ENCODE measurements at places on chromosomes 5 and 9.

GRCh38 chr9:96784021-96784420 is 6.1 kb upstream of the ZNF510 start:
- DNase-seq: no peak

GRCh38 chr9:20990867-20991266 is 40.6 kb downstream of the HACD4 start:
- DNase-seq: peak; percentile 83

DNA sequence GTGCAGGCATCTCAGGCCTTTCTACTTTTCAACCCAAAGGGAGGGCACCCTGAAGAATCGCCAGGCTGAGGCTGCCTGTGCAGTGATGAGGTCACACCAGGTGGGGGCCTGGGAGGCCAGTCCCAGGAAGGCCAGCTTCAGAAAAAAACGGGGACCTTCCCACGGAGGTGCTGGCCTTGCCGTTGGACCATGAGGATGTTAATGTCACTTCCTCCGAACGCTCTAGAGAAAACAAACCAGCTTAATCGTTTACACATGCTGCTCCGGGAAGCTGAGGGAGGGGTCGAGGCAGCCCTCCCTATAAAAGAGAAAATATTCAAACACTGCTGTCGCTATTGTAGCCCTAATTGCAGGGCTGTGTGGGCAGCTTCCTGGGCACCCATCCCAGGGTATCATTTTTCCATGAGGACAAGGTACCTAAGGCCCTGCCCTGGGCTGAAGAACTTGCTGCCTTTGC is 27.0 kb downstream of the PTGES start:
- DNase-seq: no peak

DNA sequence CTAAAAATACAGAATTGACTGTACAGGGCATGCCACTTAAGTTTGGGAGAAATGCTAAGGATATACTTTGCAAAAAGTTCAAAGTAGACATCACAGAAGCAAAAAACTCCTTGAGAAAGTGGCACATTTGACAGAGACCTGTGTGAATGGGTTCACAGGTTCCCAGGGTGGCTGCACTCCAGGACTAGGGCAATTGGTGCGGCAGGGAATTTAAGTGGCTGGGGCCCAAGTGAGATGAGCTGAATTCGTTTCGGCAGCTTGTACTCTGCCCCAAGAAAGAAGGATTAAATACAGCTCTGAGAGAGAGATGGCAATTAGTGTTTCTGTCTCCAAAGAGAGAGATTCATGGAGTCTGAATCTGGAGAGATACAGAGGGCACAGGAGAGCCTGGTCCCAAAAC is 280.1 kb downstream of the FBXL17 start:
- no peak for DNase-seq

- DNase-seq: peak; percentile 48
These were observed 761 bp downstream of the CCT5 start for GRCh38 chr5:10250806-10251276.

DNA sequence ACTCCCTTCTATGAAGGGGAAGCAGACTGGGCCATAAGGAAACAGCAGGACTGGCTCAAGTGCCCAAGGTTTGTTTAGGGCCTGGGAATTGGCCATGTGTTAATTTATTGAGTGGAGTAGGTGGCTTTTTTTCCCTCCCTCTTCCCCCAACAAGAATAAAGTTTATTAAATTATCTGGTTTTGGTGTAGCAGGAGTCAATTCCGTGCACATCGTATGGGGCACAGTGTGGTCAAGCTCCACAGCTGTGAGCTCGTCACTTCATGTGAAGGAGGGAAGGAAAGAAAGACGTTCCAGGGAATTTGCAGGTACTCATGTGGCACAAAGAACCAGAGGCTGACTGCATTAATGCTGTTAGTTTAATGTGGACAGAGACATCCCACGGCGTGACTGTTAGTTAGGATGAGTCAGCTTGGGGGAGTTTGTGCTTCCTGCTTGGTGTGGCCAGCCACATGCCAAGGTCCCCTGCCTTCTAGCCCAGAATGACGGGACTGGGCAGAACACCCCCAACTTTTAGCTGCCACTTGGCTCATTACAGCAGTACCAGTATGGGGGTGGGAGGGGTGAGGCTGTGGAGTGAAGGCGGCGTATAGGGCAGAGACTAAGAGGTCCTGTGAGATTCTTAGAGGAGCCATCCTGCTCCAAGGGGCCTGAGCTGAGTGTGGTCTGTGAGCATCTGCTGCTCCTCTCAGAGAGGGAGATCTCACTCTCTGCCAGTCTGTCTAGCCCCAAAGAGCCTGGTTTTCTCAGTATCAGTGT is 33.2 kb downstream of the CSF1R start:
- DNase-seq: peak; percentile 9

DNA sequence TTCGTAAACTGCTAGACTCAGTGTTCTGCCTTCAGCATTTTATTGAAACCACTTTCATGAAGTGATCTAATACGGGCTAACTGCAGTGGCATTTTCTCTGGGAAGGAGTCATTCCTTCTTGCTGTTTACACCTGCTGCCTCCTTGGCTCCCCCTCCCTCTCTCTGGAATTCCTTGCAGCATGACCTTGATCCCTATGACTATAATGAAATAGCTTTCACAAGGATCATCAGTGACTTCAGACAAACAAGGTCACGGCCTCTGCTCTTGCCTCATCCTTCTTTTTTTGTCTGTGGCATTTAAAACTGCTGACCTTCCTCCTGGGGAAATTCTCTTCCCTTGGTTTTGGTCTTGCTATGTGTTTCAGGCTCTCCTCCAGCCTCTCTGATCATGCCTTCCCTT is 90.2 kb downstream of the ZNF462 start:
- DNase-seq: no peak

Data from OCI-M1 (cell line).